ENCODE measurements at places on chromosomes 16 and 17.

DNA sequence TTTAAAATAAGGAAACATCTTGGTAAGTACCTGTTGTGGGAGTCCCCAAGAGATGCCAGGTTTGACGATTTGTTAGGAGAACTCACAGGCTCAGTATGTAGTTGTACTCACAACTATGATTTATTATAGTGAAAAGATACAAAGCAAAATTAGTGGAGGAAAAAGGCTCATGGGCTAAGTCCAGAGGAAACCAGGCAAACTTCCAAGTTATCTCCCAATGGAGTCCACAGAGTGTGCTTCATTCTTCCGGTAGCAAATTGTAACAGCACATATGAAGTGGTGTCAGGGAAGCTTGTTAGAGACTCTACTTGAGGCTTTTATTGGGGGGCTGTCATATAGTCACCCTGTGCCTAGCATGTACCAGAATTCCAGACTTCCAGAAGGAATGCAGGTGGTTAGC lies 2.3 kb downstream of the DDX19A start:
- no peak for DNase-seq

GRCh38 chr16:49543631-49543946 lies 170.0 kb downstream of the C16orf78 start:
- no peak for DNase-seq

DNA sequence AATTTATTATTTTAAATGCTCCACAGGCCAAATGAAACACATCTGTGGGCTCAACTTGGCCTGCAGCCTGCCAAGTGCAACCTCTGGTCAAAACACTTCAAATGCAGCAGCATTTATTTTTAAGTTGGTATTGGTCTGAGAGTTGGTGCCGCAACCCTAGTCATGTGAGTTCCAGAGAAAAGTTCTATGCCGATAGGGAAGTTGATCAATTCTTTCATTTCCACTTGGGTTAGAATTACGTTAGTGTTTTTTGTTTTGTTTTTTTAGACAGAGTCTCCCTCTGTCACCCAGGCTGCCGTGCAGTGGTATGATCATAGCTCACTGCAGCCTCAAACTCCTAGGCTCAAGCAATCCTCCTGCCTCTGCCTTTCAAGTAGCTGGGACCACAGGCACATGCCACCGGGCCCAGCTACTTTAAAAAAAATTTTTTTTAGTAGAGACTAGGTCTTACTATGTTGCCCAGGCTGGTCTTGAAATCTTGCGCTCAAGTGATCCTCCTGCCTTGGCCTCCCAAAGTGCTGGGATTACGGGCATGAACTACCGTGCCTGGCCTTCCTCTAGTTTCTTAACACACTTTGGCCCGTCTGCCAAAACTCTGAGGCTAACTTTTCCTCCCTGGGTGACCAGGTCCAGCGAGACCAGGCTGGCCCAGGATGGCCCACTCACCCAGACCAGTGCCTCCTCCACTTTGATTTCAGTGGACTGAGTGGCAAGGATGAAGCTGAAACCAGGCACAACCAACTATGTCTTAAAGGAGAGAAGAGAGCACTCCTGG lies 221.1 kb downstream of the MRTFB start:
- DNase-seq: peak; percentile 71

DNA sequence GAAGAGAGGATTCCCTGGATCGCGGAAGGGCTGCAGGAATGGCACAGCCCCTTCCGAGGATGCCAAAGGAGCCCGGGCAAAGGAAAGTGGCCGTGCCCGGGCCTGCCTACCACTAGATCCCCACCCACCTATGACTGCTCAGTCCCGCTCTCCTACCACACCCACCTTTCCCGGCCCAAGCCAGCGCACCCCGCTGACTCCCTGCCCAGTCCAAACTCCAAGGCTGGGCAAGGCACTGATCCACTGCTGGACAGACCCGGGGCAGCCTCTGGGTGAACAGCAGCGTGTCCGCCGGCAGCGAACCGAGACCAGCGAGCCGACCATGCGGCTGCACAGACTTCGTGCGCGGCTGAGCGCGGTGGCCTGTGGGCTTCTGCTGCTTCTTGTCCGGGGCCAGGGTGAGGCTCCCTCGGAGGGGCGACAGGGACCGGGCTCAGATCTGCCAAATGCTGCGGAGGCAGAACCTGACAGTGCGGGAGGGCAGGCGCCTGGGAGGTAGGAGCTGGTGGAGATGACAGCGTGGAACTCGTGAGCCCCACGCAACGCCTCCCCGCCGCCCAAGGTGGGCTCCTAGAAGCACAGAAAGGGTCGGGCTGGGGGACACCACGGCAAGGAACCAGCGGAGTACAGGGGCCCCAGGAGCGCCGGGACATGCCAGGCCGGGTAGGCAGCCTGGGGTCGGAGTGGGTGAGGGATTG lies at the start of gene CES2:
CES2 (plus strand) TSS at position 203 of the 698 bp plus-strand sequence; CDS start at position 323, 120 bp downstream.
- no peak for DNase-seq

GRCh38 chr17:76542984-76543383 lies 3.1 kb downstream of the PRCD start:
- DNase-seq: no peak

DNA sequence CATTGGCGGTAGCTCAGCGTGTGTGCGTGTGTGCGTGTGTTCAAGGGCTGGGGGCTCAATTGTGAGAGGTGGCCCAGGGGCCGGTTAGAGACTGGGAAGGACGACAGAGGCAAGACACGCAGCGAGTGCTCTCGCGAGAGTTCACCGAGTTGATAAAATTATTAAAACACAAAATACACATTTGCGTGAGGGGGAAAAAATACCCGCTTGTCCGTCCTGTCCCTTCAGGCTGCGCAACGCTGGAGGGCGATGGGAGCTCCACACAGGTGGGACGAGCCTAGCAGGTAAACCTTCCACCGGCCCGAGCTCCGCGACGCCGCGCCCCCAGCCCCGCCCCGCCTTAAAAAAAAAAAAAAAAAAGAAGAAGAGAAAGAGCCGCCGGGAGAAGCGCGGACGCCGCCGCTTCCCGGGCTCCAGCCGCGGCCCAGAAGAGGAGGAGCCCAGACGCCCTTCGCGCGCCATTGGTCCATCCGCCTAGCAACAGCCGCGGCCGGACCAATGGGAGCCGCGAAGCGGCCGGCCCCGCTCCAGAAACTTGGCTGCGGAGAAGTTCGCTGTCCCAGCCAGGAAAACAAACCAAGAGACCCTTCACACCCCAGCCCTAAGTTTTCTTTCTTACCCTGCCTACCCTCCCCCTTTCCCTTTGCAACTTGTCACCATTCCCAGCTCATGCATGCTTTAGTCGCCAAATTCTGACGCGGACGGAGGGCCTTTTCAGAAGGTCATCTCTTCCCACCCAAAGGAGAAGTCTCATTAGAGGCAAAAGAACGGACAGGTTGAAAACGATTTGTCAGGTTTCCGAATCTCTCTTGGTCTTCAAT lies 169.9 kb upstream of the MAF start:
- peak; percentile 92 for DNase-seq

- peak; percentile 38 for DNase-seq
Measured at GRCh38 chr17:14299280-14300141, 1.4 kb upstream of the HS3ST3B1 start.

GRCh38 chr17:27621942-27622559 lies 8.9 kb upstream of the LGALS9 start:
- no peak for DNase-seq

- DNase-seq: peak; percentile 93
Measured at GRCh38 chr16:85821390-85822135, 22.1 kb downstream of the COX4I1 start.

DNA sequence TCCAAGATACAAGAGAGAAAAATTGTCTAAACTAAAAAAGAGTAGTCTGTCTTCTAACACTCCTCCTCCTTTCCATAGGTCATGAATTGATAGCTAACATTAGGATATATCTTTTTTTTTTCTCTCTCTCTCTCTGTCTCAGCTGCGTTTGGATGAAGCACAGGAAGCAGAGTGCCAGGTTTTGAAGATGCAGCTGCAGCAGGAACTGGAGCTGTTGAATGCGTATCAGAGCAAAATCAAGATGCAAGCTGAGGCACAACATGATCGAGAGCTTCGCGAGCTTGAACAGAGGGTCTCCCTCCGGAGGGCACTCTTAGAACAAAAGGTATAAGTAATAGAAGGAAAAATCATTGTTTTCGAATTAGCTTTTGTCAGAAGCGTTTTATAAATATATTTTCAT lies 32.9 kb downstream of the ABHD15 start:
- no peak for DNase-seq

DNA sequence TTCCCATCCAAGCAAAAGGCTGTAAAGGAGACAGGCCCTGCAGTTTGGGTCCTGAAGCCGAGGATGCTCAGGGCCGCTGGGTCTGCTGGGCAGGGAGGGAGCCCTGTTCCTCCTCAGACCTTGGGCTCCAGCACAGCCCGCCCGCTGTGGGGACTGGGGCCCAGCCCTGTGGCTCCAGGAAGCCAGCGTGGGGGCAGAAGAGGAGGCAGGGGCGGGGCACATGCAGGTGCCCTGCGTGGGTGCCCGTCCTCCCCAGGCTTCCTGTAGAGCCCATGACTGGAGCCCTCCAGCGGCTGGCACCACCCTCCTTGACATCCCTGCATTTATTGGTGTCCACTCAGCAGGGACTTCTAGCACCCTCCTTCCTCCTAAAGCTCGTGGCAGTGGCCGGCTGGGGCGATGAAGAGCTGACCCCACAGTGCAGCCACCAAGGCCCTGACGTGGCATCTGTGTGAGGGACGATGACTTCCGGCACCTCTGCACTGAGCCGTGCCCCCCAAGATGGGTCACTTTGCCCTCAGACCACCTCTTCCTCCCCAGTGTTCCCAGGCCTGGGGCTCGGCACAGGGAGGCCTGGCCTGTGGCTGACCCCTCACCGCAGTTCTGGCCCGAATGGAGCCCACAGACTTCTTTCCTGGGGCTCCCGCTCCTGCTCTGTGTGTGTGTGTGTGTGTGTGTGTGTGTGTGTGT lies 9.9 kb downstream of the PRSS27 start:
- DNase-seq: no peak

- DNase-seq: peak; percentile 25
Measured at GRCh38 chr16:84521497-84521770, 17.0 kb upstream of the MEAK7 start.

GRCh38 chr16:66375451-66375850 lies 9.0 kb downstream of the CDH5 start:
- DNase-seq: no peak

- no peak for DNase-seq
Measured at GRCh38 chr17:82204831-82205719, 7.6 kb downstream of the CCDC57 start.

DNA sequence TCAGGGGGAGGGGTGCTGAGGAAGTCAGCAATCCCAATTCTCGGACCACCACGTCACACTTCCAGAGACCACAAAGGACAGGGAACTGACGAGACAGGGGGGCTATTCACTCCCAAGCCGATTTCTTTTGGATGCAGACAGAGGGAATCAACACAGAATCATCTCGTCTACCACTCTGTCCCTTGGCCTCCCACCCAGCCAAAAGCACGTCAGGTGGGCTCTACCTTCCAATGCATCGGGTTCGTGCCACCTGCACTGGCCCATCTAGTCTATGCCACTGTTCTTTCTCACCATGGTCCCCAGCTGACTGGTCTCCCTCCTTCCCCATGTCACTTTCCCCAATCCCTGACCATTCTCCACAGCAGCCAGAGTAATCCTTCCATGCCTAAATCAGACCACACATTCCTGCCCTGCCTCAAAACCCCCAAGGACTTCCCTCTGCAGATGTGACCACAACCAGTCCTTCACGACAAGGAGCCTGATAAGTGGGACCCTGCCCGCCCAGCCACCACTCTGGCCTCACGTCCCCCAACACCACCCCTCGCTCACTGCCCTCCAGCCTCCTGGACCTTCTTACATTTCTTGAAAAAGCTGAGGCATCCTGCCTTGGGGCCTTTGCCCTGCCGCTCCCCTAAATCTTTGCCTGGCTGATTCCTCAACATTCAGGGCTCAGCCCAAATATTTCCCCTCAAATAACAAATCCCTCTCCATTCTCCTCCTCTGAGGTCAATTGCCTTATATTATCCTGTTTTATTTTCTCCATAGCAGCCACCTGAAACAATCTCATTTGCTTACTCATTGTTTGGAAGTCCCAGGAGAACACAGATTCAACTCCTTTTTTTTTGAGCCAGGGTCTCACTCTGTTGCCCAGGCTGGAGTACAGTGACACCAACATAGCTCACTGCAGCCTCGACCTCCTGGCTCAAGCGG lies 70.4 kb downstream of the IL21R start:
- DNase-seq: no peak

DNA sequence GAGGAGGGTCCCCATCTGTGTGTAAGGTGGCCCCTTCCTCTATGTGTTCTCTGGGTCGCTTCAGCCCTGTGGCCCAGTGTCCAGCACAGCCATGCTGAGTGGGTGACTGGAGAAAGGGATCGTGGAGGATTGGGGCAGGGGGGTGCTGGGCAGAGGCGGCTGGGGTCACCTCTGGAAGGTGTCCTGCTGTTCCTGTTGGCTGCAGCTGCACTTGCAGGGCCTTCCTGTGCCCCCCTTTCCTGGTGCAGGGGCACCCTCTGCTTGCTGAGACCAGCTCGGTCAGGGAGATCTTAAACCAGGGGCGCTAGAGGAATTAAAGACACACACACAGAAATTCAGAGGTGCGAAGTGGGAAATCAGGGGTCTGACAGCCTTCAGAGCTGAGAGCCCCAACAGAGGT lies 11.1 kb downstream of the IL32 start:
- no peak for DNase-seq

DNA sequence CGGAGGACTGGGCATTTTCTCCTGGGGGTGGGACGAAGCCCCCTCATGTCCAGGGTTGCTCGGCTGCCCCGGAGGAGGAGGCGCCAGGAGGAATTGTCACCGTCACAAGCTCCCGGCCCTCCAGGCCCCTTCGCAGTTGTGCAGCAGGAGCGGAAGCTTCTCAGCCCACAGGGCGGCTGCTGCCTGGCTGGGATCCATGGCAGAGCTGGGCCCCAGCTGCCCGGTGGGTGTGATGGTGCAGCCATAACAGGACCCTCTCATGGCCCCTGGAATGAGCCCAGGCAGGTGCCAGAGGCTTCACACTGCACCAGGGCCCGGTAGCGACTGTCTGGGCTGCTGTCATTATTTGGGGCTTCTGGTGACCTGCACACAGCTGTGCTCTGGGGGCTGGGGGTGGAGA lies 54.9 kb upstream of the GNG13 start:
- no peak for DNase-seq

- no peak for DNase-seq
Measured at GRCh38 chr17:62801553-62802114, 6.5 kb downstream of the MARCHF10 start.

DNA sequence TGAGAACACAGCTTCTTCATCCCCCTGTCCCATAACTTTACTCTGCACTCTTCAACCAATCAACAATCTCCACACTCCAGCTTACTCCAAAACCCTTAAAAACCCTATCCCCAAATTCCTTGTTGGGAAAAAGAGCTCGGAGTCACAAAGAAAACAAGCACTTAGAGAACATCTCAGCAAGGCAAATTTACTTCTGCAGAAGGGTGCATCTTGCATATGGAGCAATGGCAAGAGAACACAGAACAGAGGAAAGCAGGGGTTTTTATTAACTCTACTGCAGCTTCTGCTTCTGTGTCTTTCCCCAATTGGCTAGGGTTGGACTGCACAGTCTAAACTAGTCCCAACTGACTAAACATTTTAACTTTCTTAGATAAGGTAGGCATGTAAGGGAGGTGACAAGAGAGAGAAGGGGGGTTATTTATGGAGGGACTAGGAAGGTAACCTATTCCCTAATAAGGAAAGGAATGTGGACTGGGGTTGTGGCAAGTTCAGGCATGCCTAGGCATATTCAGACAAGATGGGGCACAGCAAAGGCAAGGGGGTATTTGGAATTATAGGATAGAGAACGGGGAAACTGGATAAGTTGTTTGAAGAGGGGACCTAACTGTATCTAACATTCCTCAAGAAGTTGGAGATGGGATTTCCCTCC lies 125.5 kb downstream of the CACNG3 start:
- DNase-seq: no peak
